ENCODE measurements at places on chromosomes 5 and 9.

GRCh38 chr5:140982083-140982716 is 15.9 kb downstream of the PCDHAC2 start:
- DNase-seq = no peak

GRCh38 chr5:157323107-157323706 is 57.3 kb downstream of the CYFIP2 start:
- DNase-seq = no peak

DNA sequence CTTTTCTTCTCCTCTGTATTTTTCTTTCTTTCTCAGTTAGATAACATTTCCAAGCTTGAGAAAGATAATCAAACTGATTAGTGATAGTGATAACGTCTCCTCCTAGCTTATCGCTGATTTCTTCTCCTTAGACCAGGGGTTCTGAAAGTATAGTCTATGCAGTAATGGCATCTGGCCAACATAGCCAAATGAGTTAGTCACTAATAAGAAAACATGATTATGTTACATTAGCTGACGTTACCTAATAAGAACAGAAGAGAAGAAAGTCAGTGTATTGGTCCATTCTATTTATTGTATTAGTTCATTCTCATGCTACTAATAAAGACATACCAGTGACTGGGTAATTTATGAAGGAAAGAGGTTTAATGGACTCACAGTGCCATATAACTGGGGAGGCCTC is 111.2 kb downstream of the STRBP start:
- DNase-seq = no peak

GRCh38 chr5:164663198-164663989 is 1158.0 kb downstream of the MAT2B start:
- DNase-seq = no peak

DNA sequence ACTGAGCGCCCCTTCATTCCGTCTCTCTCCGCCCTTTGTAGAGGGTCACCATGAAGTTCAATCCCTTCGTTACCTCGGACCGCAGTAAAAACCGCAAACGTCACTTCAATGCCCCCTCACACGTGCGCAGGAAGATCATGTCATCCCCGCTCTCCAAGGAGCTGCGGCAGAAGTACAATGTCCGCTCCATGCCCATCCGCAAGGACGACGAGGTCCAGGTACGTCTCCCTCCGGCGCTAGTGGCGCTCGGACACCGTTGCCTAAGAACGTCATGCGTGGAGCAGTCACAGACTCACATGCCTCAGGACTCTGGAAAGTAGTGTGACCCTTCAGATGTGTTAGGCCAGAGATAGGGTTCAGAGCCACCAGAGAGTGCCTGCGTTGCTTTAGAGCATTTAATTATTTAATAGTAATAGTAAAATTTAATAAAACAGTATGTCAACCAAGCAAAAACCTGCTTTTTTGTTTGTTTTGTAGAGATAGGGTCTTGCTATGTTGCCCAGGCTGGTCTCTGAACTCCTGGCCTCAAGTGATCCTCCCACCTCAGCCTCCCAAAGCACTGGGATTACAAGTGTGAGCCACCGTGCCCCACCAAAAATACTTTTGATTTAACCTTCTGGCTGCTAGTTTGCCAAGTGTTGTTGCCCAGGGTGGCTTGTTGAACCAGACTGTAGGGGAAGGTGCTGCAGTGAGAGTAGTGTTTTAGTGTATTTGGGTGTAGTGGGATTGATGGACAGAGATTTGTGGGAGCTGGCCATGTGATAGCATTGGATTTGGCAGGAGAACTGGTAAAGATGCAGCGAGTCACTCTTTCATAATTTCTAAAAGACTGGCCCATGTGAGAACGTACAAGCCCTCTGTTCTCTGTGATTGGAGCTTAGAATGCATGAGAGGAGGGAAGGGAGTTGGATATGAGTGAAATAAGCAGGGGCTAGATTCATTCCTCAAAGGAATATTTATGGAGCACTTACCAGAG is 888 bp downstream of the RPL26L1 start:
- DNase-seq = no peak

- no peak for DNase-seq
Measured at GRCh38 chr9:75869236-75869635, 21.2 kb upstream of the PCSK5 start.

GRCh38 chr9:96619491-96620180 is at the start of gene CDC14B:
Gene CDC14B, minus strand, starts transcription at chr9:96619843. Its CDS starts 465 bp downstream, at chr9:96619378.
- DNase-seq = peak; percentile 60

GRCh38 chr9:112224401-112225289 is 49.5 kb upstream of the SUSD1 start:
- DNase-seq = no peak

GRCh38 chr5:53445569-53445968 is 34.9 kb upstream of the FST start:
- DNase-seq = no peak

GRCh38 chr5:42784132-42784531 is 27.5 kb downstream of the CCDC152 start:
- DNase-seq = no peak

DNA sequence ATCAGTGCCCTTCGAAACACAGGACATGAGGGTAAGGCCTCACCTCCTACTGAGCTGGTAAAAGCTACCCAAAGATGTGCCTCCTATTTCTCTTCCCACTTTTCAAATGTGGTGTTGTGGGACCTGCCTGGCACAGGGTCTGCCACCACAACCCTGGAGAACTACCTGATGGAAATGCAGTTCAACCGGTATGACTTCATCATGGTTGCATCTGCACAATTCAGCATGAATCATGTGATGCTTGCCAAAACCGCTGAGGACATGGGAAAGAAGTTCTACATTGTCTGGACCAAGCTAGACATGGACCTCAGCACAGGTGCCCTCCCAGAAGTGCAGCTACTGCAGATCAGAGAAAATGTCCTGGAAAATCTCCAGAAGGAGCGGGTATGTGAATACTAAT is 1.9 kb downstream of the IRGM start:
- DNase-seq = no peak

DNA sequence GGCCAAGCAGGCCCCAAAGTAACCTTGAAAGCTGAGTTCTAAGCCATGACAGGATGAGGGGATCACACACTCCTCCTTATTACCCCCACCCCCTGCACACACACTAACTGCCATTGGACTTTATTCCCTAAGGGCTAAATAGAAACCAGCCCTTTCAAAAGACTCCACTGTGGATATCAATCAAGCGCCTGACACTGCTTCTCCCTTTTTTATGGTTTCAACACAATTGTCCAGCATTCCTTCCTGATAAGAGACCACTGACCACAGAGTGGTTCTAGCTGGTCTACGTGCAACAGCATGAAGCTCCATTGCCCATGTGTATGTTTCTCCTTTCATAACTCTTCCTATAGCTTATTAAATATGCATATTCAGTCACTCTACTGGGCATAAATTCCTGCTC is 34.7 kb downstream of the PAEP start:
- no peak for DNase-seq

GRCh38 chr5:145385276-145385675 is 449.9 kb downstream of the PRELID2 start:
- DNase-seq = no peak

DNA sequence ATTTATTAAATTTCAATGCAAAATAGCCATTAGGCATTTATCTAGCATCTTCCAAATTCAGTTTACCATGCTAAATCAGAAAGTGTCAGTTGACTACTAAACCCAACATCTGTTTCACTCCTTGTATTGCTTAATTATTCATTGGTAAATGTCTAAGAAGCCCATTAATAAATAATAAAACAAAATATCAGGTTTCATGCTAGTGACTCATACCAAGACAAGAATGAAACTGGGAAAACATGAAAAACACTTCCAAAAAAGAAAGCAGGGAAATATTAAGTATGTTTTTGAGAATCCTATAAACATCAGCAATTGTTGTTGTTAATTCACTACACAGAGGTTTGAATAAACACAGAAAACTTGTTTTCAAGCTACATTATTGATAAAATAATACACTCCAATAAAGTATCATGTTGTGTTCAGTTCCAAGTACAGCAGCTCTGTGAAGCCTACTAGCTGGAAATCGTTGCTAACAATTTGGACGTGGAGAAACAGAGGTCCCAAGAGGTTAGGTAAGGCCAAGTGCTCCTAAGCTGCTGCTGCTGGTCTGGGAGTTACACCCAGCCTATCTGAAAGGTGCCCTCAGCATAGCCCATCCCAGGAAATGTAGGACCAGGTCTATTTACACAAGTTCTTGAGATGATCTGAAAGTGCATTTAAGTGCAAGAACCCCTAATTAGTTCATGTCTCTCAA is 78.8 kb downstream of the GNAQ start:
- no peak for DNase-seq

GRCh38 chr9:89661956-89662717 is 57.3 kb downstream of the GADD45G start:
- DNase-seq = peak; percentile 97

DNA sequence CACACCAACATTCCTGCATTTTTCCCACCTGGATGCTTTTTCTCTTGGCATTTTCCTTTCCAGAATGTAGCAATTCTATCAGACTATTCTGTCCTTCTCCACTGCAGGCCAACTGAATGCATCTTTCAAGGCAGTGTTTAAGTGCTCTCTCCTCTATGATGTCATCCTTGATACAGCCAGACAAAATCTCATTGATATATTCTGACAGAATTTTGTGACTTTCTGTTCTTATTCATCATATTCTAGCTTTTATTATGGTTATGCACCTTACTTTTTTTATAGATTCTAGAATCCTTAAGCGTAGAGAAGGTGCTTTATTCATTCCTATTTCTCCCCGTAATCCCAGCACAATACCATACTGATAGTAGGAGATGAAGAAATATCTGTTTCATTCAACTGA is 355.5 kb upstream of the CCNH start:
- DNase-seq = no peak

- no peak for DNase-seq
Measured at GRCh38 chr5:133792024-133792423, 176.4 kb downstream of the C5orf15 start.

GRCh38 chr5:138603249-138603920 is 28.2 kb upstream of the HSPA9 start:
- DNase-seq = no peak

GRCh38 chr5:153629027-153629895 is 138.8 kb downstream of the GRIA1 start:
- no peak for DNase-seq

DNA sequence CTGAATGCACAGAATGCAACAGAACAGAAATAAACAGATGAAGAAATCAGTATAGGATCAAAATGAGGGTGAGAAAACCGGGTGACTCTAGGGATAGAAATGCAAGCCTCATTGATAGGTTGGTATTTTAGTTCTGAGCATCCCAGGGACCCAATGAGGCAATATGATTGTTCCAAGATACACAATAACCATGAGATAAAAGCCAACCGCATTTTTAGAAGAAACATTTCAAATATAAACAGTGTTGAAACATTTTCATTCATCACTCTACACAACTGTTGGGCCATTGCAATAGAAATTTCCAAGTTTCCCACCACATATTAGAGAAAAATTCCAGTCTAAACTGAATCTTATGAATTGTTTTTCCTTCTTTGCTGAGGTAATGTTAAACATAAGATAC is 452.3 kb upstream of the PTGER4 start:
- no peak for DNase-seq

DNA sequence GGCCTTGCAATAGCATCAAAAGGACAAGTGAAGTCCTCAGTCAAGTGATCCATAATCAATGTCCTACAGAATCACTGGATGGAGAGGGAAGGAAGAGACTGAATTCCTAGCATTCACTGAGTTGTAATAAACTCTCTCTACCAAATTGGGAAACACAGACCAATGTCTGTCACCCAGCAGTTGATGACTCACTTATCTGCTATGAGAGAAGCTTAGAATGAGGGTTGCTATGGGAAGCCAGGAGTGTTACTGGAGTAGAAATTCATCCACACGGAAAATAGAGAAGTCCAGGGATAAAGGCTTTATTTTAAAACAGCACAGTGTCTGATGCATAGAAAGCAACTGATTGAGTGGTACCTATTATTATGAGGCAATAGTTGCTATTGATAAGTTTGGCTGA is 407.4 kb downstream of the BRINP1 start:
- no peak for DNase-seq

DNA sequence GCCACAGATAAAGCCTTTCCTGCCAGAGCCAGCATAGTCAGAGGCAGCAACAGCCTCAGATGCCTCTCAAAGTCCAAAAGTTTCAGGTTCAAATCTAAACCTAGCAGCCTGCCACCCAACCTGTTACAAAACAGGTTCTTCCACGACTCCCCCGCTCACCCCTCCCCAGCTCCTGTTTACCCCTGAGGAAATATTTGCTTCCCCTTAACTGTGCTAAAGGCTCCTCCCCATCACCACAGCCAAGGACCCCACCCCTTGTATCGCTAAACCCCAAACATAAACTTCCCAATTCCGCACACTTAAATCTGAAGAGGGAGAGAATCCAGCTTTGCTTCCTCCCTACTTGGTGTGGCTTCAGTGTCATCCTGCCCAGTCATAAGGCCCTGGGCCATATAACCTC is 15.4 kb upstream of the VDAC1 start:
- no peak for DNase-seq

GRCh38 chr9:132451276-132451675 is 41.3 kb downstream of the CFAP77 start:
- no peak for DNase-seq

DNA sequence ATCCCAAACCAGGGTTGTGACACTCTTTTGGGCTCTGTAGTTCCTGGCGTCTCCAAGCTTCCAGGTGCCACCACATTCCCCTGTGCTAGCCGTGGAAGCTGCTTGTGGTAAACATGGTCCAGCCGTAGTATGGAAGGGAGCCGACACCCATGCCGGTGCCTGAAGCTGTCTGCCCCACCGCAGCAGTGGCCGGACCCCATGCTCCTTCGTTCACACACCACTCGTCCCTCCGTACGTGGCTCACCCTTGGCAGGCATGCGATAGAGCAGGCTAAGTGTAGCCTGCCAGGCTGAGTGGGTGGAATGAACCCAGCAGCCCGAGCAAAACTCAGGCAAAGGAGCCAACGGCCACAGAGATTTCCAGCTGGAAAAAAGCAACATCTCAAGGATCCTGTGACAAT is 2030.4 kb downstream of the EFNA5 start:
- no peak for DNase-seq
